Smooth muscle cell of the pulmonary artery (primary cell): ENCODE measurements at places on chromosomes 16 and 17. TPM values are rescaled to one million over a fixed set of nuclear protein-coding genes. Genes with fewer than 3 reads are reported as not detected.

The C16orf89 gene
- total RNA-seq: 2.9 and 3.0 TPM in 2 replicates

The RDM1 gene
- total RNA-seq: 0.59 TPM in 1 of 2 replicates, not detected in the other

The KRT36 gene
- total RNA-seq: not detected in 2 replicates

The NPIPA2 gene
- total RNA-seq: 0.69 and 0.98 TPM in 2 replicates

The IQCK gene
- total RNA-seq: 4.6 and 4.8 TPM in 2 replicates

The SPATA32 gene
- not detected in 2 replicates for total RNA-seq

The LPO gene
- 0.07 TPM in 1 of 2 replicates, not detected in the other for total RNA-seq

The HAS3 gene
- 4.0 and 7.6 TPM in 2 replicates for total RNA-seq

The CIBAR2 gene
- not detected in 2 replicates for total RNA-seq

The CCL3 gene
- total RNA-seq: not detected in 2 replicates

The CRHR1 gene
- total RNA-seq: not detected in 2 replicates

The GPR179 gene
- 0.07 and 0.10 TPM in 2 replicates for total RNA-seq

The METRNL gene
- 108 and 136 TPM in 2 replicates for total RNA-seq

The SSTR5 gene
- total RNA-seq: not detected in 2 replicates

The SNRNP25 gene
- 13.2 and 13.9 TPM in 2 replicates for total RNA-seq

The GPRC5C gene
- 13.8 and 15.0 TPM in 2 replicates for total RNA-seq

The NEUROD2 gene
- not detected in 2 replicates for total RNA-seq

The RNF166 gene
- total RNA-seq: 7.4 and 13.1 TPM in 2 replicates

The RNF43 gene
- 0.20 TPM in 1 of 2 replicates, not detected in the other for total RNA-seq
